ENCODE measurements at places on chromosomes 2 and 18. TPM values are rescaled to one million over a fixed set of nuclear protein-coding genes. Genes with fewer than 3 reads are reported as not detected.
A peak's percentile ranks its signal among the peaks of the same experiment; 100 is the strongest.

GRCh38 chr2:36633470-36634092 lies 35.6 kb upstream of the FEZ2 start:
- no peak for DNase-seq
- H3K27me3 ChIP-seq, result no peaks in the 10 kb centered on the region
- H3K36me3 ChIP-seq, result no peaks in the 10 kb centered on the region
- H3K4me1 ChIP-seq, result peaks cover 14% of the 10 kb centered on the region
- no peak overlapping the region for H3K4me3 ChIP-seq
- no peak overlapping the region for H3K27ac ChIP-seq

GRCh38 chr2:8244639-8245038 lies 437.2 kb upstream of the ID2 start:
- H3K4me1 ChIP-seq, result peaks cover 2% of the 10 kb centered on the region
- H3K27me3 ChIP-seq, result peaks cover 2% of the 10 kb centered on the region
- H3K27ac ChIP-seq, result no peak overlapping the region
- H3K36me3 ChIP-seq, result no peaks in the 10 kb centered on the region
- DNase-seq, result peak; percentile 64
- H3K4me3 ChIP-seq, result no peak overlapping the region

GRCh38 chr2:232839411-232840079 lies 30.5 kb upstream of the SNORC start:
- no peak overlapping the region for H3K4me3 ChIP-seq
- H3K27ac ChIP-seq, result no peak overlapping the region
- no peaks in the 10 kb centered on the region for H3K27me3 ChIP-seq

GRCh38 chr2:201130524-201131186 lies 14.7 kb downstream of the CFLAR start:
- H3K36me3 ChIP-seq, result peaks cover 7% of the 10 kb centered on the region
- no peaks in the 10 kb centered on the region for H3K27me3 ChIP-seq
- no peak overlapping the region for H3K4me3 ChIP-seq
- peaks cover 58% of the 10 kb centered on the region for H3K4me1 ChIP-seq
- H3K27ac ChIP-seq, result peak overlapping the region; percentile 44
- peak; percentile 51 for DNase-seq

The TMEM178A gene
- 1.6 TPM for total RNA-seq

GRCh38 chr2:43221124-43221762 lies 5.2 kb downstream of the ZFP36L2 start:
- peak overlapping the region; percentile 98 for H3K27ac ChIP-seq
- DNase-seq, result peak; percentile 89
- H3K4me3 ChIP-seq, result peak overlapping the region; percentile 77
- H3K36me3 ChIP-seq, result peaks cover 19% of the 10 kb centered on the region

The GPBAR1 gene
- not detected for total RNA-seq

The CCDC141 gene
- total RNA-seq, result not detected

DNA sequence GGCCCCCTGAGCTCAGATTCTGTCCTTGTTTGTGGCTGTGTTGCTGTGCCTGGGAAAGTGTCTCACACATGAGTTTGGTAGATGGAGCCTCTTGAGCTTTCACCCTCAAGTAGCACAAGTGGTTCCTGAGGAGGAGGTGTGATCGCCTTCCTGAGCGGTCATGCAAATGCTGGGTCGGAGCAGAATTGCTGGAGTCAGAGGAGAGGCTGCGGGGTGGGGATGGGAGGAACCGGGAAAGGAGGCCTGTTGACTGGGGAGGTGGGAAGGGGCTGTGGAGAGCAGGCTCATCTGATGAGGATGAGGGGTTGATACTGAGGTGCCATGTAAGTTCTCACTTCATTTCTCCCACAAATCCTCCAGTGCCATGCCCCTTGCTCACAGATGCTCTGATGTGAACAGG lies 48.4 kb upstream of the ATG16L1 start:
- H3K27ac ChIP-seq, result no peak overlapping the region
- peaks cover 2% of the 10 kb centered on the region for H3K36me3 ChIP-seq
- H3K4me1 ChIP-seq, result no peaks in the 10 kb centered on the region

DNA sequence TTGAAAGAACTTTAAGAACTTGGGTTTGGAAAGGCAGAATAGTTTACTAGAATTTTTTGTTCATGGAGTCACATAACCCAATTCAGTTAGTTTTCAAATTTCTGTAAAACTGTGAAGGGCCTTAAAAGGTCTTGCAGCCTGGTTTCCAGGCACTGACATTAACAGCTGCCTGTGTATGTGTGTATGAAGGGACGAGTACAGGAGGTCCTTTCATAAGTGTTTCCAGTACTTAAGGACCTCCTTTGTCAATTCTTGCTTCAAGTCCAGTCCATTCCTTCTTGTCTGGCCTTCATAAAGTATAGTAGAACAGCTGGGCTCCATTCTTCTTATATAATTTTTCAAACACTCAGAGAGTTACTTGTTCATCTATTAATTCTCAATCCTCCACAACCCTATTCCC lies 136.5 kb downstream of the NR4A2 start:
- H3K4me3 ChIP-seq, result no peak overlapping the region
- H3K27ac ChIP-seq, result no peak overlapping the region
